ENCODE measurements at places on chromosomes 1 and 21.

GRCh38 chr1:228408041-228408868 is 1.6 kb upstream of the TRIM11 start:
- no peak for DNase-seq

GRCh38 chr1:162397039-162397448 is 14.9 kb downstream of the SH2D1B start:
- DNase-seq, result no peak

DNA sequence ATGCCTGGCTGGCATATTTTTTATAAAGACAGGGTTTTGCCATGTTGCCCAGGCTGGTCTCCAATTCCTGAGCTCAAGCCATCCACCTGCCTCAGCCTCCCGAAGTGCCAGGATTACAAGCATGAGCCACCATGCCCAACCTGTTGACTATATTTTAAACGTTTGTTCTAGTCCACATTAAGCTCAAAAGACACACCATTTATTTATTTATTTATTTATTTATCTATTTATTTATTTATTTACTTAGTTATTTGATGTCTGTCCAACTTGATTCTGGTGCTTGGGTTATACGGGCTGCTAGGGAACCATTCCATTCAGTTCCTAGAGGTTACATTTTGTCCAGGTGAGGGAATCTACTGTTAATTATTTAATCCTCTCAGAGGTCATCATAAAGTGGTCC is 98.1 kb upstream of the ADGRL4 start:
- DNase-seq, result no peak

GRCh38 chr21:45644041-45644906 is 749 bp downstream of the PCBP3 start:
- DNase-seq, result no peak

- DNase-seq, result no peak
Observed at GRCh38 chr1:214650664-214651063, 47.7 kb downstream of the CENPF start.

DNA sequence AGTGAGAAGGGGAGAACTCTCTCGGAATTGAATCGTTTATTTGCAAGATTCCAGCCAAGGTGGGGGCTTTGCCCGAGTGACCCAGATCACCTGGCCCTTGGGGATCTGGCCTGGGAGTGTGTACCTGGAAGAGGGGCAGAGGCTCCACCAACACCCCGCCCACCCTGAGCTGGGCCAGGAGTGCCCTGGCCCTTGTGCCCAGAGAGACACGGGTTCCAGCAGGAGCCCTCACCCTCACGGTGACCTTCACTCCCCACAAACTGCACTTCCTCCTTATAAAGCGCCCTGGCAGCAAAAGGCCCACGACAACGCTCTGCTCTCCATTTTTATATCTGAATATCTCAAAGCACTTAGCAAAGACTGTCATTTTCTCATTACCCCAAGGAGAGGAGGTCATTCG is 16.6 kb downstream of the CASZ1 start:
- DNase-seq, result no peak

GRCh38 chr1:180268556-180269075 is 38.6 kb downstream of the LHX4 start:
- no peak for DNase-seq

GRCh38 chr1:228148196-228148861 is 1.4 kb upstream of the GJC2 start:
- DNase-seq, result no peak

GRCh38 chr1:32111789-32112188 is 3.9 kb downstream of the KPNA6 start:
- DNase-seq, result no peak

DNA sequence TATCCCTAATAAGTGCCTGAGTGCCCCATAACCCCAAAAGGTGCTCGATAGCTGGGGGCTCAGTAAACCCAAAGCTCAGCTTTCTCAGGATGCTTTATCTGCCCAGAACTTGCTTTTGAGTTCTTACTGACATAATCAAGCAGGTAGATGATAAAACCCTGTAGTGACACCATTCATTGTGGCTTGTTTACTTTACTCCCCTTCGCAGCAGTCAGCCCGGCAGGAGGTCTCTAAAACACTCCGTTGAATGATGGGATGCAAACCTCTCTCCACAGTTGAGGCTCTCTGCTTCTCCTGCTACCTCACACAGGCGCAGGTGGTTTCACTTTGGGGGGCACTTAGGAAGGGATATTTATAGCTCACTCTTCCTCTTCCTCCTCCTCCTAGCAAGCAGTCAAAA is 349.4 kb downstream of the HLX start:
- no peak for DNase-seq

GRCh38 chr1:61058483-61059245 is 23.7 kb upstream of the NFIA start:
- no peak for DNase-seq

GRCh38 chr21:17757671-17758070 is 61.5 kb downstream of the C21orf91 start:
- DNase-seq, result no peak

DNA sequence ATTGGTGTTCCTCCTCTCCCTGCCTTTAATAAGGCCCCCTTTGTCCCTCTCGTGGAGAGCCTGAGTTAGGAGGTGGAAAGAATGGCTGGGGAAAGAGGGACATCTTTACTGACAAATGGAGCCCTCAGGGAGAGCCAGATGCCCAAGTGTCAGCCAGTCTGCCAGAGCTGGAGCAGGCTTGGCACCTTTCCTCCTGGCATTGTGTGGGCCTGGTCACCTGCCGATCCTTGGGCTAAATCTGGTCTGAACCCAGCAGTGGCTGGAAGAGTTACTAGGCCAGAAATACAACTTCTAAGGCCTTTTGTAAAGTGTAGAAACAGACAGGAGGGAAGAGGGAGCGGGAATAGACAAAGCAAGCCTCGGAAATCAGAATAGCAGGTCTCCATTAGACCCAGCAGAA is 24.9 kb downstream of the VANGL1 start:
- no peak for DNase-seq
